Caudate nucleus (tissue), 63 donors: ENCODE measurements at places on chromosomes 11 and 22.
A peak's percentile ranks its signal among the peaks of the same experiment; 100 is the strongest.

DNA sequence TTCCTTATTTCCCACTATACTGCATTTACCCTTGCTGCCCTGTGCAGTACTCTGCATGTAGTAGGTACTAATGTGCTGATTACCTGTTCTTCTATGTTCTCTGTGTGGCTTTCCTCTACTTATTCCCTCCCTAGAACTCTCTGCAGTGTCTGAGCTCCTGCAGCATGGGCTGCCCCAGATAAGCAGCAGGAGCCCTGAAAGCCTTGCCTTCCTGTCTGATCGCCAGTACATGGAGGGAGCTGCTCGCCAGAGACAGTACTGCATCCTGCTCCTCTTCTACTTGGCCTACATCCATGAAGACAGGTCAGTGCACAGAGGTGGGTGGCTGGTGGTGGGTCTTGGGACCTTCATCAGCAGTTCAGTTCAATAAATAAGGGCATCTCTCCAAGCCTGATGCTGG is 42.2 kb upstream of the CCDC134 start:
- no peak for DNase-seq

DNA sequence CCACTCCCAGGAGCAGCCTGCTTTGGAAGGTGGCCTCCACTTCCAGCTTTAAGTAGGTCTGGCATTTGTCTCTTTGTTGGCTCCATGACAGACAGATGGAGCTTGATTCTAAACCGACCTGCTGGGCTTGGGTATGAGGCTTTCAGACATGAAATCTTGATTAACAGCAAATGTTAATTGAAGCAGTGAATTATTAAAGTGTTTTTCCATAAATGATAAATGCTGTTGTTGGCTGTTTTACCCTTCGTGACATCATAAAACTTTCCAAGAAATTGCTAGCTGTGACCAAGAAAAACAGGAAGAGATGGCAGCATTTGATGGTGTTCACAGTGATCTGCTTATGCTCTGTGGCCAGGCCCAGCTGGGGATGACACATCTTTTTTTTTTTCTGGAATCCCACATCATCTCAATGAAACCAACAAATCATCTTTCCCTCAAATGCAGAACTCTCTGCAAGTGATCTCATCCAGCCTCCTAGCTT is 66.1 kb downstream of the RBMXL2 start:
- no peak for DNase-seq

DNA sequence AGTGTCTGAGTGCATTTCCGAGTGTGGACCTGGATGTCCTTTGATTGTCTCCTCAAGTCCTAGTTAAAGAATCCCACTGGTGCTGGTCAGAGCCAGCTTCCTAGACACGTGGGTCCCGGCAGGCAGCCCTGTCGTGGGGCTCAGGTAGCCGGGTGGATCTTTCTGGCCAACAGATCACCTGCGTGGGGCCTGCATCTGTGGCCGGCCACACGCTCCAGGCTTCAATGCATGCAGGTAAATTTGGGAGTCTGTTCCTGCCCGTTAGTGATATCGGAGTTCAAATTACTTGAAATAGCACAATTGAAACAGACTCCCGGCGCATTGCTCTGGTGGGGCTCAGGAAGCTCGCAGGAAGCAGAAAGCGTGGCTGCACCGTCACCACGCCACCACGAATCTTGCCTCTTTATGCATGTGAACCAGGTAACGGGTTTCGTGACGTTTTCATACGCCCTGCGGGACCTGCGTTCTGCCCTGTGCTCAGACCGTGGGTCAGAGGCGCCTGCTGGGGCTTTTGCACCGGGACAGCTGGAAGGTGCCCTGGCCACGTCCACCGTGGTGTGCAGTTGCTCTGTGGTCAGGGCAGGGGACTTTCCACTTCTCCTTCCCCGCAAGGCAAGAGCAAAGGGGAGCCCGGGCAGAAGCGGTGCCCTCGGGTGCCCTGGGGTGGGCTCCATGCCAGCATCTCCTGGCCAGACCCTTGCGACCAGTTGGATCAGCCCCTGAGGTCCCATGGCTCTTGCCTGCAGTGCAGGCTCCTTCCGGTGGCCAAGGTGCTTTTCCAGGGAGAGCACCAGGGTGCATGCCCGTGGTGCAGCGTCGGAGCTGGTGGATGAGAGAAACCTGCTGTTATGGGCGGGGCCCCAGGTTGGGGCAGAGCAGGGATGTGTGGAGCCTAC is 803.5 kb downstream of the BRD1 start:
- DNase-seq = no peak

- no peak for DNase-seq
These were observed 1.3 kb upstream of the SCARF2 start for GRCh38 chr22:20438678-20439492.

DNA sequence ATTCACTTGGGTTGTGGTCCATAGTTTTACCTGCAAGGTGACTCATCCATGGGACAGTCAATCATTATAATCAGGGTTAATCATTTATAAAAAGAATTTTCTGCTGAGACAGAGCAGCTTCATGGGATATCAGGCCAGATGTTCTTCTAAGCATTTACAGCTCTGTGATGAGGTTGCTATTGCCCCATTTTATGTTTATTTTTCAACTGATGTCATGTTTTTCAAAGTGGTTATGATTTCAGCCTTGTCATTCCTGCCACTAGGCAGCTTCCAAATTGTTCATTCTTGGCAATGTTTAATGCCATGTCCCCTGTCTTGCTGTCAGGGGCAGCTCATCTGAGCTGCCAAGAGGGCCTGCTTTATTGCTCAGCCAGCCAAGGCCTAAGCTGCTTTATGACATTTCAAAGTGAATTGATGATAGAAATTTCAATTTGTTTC is 35.9 kb upstream of the ZBED5 start:
- no peak for DNase-seq

DNA sequence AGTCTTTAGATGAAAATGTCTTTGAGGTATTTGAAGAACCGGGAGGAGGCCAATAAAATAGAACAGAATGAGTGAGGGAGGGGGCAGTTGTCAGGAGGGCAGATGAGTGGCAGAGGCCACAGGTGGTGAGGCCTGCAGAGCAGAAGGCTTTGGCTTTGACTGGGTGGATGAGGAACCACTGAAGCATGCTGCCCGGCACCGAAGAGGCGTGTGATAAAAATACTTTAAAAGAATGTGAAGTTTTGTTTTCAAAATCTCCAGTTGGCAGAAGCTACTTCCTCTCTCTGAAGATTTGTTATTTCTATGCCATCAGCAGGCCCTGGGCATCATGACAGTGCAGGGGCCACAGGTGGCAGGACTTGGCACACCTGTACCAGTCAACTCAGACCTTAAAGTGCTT is 6.3 kb downstream of the MS4A12 start:
- no peak for DNase-seq

DNA sequence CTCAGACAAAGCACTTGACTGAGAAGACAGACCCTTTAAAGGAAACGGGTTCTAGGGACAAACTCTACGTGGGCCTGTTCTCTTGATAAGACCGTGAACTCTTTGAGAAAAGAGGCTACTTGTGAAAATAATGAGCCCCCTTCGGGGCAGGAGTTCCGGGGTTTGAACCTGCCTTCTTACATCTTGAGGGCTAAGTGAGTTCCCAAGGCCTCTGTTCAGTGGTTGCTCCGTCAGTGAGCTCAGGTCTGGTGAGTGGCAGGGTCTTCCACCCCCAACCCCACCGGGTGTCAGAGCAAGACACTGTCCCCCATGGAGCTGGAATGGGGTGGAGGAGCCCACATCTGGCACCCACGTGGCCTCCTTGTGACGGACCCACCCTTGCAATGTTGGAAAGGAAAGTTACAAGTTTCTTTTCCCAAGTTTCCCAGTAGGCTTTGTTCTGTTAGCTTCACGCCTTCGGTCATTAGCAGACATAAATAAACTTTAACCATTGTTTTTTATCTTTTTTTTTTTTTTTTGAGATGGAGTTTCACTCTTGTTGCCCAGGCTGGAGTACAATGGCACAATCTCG is 6.3 kb upstream of the SAMM50 start:
- no peak for DNase-seq

- DNase-seq = no peak
These were observed 12.8 kb downstream of the PMM1 start for GRCh38 chr22:41576877-41577276.

- no peak for DNase-seq
These were observed 10.6 kb upstream of the C11orf58 start for GRCh38 chr11:16727806-16728205.

DNA sequence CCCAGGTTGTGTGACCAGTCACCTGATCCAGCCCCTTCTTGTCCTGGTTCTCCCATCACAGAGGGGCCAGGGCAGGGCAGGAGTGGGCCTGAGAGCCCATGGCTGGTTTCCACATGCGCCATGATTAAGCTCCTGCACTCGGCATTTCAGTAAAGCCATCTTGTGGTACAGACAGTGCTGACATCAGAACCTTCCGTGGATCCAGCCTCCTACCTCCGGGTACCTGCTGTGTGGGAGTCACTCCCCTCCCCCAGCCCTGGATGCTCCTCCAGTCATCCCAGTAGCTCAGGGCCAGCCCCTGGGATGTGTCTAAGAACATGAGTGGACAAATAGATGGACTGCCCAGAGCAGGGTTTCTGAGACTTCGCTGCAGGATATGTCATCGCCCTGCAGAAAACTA is 22.1 kb upstream of the MGAT3 start:
- DNase-seq = peak; percentile 69

DNA sequence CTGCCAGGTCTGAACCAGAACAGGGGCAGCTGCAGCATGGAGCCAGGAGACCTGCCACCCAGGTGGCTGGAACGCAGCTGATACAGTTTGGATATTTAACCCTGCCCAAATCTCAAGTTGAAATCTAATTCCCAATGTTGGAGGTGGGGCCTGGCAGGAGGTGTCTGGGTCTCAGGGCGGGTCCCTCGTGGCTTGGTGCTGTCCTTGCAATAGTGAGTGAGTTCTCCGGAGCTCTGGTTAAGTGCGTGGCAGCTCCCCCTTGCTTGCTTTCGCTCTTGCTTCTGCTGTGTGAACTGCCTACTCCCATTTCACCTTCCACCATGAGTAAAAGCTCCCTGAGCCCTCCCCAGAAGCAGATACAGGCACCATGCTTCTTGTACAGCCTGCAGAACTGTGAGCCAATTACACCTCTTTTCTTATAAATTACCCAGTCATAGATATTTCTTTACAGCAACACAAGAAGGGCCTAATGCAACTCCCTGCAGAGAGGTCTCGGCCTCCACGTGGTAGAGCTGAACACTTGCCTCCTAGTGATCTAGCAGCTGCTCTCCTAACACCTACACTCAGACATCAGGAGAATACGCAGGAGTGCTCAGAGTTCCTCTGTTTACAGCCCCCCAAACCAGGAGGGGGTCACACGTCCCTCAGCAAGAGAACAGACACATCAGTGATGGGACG is 203.7 kb downstream of the CTTN start:
- no peak for DNase-seq

GRCh38 chr11:134170919-134171281 is 52.9 kb downstream of the NCAPD3 start:
- DNase-seq = no peak

DNA sequence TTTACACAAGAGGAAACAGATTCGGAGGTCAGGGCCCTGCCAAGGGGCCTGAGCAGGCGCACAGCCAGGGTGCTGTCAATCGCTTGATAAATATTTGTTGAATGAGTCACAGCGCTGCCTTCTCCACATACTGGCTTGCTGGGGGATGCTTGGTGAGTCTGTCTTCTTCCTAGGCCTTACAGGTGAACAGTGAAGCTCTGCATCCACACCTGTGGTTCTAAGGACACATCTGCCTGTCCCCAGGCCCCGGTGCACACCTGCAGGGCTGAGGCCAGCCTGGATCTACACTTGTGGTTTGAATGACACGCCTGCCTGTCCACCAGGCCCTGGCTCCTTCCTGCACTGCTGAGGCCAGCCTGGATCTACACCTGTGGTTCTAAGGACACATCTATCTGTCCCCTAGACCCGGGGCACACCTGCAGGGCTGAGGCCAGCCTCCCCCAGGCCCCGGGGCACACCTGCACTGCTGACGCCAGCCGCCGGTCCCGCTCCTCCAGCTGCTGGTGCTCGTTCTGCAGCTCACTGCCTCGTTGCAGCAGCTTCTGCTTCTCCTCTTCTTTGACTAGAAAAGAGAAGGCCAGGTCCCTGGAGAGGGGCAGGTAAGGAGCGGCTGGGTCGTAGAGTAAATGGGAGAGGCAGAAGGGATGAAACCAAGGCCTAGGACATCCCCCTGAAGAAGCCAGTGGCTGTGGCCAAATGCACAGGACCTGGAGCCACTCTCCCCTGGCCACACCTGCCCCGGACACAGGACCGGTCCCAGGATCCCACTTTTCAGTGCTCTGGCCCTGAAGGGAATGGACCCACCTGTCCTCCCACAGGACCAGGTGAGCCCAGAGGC is 124.6 kb downstream of the PHF21B start:
- no peak for DNase-seq

DNA sequence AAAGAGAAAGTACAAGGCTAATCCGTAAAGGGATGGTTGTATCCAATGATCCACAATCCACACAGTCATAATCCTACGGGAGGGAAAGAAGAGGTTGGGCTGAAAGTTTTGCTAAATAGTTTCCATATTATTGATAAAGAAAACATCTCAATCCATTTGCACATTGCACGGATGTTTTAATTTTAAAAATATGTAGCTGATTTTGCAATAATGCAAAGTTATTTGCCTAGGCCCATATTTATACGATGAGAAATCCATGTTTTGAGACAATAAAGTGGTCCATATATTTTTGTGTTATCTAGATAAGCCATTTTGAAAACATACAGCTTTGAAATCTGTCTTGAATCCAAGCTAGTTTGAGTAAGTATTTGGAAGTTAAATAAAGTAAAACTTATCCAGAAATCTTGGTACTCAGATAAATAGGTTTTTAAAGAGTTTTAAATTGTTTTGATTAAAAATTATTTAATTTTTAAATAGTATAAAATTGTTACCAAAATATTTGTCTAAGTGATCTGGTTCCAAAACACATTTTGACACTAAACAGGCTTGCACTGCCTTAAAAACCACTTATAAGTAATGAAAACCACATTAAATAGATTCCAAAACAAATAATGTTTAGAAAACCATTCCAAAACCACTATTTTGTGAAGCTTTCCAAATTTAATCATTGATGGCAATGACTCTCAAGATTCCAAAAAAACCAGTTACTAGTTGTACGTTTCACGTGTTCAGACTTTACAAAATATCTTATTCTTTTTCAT is 38.2 kb upstream of the PAMR1 start:
- no peak for DNase-seq

DNA sequence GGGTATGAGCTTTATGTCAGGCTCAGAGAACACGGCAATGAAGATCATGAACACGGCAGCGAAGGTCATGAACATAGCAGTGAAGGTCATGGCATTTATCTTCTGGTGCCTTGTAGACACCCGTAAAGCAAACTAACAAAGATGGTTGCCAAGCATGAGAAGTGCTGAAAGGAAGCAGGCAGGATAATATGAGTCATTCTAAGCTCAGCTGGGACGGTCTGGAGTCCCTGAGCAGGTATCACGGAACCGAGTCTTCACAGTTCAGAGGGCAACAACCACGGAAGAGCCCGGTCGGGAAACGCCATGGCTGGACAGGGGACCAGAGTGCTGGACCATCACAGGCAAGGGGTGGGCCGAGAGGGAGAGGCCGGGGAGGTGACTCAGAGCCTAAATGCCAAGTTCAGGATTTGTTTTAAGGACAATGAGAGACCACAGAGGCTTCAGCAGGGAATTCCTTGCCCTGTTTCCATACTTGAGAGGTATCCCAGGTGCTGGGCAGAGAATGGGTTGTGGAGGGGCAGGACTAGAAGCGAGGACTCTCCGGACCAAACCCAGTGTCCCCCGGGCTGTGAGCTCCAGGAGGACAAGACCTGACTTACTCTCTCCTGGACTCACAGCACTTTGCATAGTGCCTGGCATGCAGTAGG is 13.1 kb upstream of the MS4A10 start:
- DNase-seq = no peak

GRCh38 chr11:4060182-4060923 is 34.2 kb upstream of the RRM1 start:
- no peak for DNase-seq
